ENCODE measurements at places on chromosomes 5 and 9. TPM values are rescaled to one million over a fixed set of nuclear protein-coding genes. Genes with fewer than 3 reads are reported as not detected.

GRCh38 chr5:147601652-147602051 lies 91.8 kb upstream of the DPYSL3 start:
- DNase-seq, result no peak

GRCh38 chr5:79932510-79933504 lies 58.3 kb downstream of the MTX3 start:
- DNase-seq, result no peak

Gene NINJ1
- 66.4 TPM for total RNA-seq

DNA sequence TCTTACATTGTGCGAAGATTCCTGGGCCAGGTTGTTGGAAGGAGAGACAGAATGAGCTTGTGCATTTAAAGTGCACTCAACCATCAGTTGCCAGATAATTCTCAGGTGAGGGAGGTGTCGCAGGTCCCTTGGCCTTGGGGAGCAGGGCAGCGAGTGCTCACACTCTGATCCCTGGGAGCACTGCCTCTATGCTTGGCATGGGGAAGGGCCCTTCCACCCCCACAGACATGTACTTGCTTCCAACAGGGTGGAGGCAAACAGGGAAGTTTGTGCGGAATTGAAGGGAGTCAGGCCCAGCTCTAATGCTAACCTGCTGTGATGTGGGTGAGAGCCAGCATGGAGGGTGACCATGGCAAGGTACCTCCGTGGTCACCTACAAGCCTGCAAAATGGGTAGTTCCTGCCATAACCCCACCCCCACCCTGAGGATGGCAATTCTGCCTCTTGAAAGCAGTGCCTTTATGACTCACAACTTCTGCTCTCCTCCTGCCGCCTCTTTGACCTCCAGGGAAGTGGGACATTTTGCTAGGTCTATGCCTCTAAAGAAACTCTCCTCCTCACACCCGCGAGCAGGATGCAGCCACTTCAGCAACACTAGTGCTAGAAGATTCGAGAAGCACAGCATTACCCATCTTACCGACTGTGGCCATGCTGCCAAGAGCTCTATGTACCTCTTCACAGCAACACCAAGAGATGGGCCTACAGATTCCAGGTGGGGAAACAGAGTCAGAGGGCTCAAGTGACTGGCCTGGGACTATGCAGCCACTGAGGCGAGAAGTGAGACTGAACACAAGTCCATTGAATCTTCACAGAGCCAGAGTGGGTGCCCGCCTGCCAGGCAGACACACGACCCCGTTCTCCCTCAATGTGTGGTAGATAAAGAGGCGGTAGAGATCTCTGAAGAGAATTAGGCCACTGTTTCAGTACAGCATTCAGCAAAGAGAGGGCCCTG lies 22.1 kb upstream of the SLC25A51 start:
- no peak for DNase-seq

DNA sequence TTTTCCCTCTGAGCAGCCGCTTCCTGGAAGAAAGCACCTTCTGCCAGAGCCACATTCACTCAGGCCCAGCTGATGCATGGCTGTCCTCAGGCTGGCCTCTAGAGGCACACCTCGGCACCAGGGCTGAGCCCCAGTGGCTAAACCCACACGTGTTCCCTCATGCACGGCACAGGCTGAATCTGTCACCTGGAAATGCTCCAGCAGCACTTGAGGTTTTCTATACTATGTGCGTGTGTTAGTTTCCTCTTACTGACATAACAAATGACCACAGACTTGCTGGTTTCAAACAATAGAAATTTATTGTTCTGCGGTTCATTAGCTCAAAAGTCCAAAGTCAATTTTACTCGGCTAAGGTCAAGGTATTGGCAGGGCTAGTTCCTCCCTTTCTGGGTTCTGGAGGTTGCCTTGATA lies 141.4 kb downstream of the LRRC70 start:
- peak; percentile 49 for DNase-seq

DNA sequence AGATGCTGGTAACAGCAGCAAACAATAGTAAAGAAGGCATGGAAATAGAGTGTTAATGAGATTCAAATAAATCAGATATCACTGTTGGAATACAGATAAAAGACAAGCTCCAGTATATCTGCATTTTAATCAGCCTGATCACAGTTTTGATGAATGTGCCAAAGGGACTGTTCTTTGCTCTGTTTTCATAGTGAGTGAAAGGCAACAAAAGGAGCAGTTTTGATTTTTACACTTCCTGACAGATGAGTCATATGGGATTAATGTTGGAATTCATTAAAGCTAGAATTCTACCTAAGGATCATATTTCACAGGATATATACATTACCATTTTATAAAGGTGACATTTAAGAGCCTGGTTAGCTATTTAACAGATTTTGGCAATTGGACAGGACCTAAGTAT lies 743.3 kb upstream of the PTPRD start:
- no peak for DNase-seq
